Fibroblast of the conjunctiva (primary cell): ENCODE measurements at places on chromosomes 12 and 14.

DNA sequence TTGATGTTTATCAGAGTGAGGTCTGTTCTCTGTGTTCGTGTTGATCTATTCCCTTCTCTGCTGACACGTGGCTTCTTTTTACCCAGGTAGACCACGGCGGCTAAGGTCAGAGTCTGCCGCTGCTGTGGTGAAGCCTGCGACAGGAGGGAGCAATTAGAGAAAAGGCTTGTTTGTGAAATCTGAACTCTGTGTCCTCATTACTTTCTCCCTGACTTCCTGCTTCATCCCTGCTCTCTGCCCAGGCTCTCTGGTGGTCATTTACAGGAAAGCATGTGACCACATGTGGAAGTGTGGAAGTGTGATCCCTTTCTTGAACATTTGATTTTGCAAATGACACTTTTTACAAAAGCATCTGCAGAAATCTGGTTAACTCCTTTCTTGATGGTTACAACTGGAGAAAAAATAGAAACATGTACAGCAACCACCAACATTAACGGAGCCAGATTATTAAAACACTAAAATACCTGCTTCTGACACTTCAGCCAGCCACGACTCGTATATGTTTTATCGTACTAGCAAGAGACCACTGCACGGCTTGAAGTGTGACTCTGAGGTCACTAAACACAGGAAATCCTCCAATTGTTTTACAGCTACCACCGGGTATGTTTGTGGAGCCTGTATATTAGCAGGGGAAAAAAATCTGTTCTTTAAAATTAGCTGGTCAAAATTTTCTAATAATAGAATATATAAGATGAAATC is 388.6 kb upstream of the TMPO start:
- DNase-seq: no peak

GRCh38 chr12:14256555-14257169 is 108.8 kb upstream of the ATF7IP start:
- peak; percentile 83 for DNase-seq

DNA sequence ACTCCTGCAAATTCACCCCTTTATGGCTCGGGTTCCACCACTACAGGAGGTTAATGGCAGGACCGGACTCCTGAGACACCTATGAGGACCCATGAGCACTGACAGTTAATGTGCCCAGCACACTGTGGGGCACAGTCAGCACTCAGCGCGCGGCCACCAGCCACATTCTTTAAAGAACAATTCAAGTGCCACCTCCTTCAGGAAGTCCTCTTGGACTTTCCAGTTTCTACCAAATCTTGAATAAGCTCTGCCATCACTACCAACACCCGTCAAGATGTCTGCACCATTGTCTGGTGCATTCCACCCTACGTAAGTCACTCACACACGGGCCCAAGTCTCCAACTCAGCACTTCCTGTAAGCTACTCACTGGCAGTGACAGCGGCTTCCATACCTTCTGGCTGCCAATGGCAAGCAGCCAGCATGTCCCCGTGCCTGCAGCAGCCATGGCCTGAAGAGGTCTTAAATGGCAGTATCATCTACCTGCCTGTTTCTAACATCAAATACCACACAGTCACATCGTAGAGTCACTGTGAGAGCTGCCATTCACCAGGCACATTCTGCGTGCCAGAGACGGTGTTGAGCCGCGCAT is 48.5 kb downstream of the CDC42BPB start:
- no peak for DNase-seq

DNA sequence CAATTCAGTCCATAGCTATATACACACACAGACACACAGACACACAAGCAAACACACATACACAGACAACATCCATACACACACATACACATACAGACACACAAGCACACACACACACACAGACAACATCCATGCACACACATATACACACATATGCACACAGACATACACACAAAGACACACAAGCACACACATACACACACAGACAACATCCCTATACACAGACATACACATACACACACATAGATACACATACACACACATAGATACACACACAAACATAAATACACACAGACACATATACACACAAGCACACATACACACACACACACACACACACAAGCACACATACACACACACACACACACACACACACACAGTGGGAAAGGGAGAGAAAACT is 254.8 kb downstream of the VRK1 start:
- no peak for DNase-seq

DNA sequence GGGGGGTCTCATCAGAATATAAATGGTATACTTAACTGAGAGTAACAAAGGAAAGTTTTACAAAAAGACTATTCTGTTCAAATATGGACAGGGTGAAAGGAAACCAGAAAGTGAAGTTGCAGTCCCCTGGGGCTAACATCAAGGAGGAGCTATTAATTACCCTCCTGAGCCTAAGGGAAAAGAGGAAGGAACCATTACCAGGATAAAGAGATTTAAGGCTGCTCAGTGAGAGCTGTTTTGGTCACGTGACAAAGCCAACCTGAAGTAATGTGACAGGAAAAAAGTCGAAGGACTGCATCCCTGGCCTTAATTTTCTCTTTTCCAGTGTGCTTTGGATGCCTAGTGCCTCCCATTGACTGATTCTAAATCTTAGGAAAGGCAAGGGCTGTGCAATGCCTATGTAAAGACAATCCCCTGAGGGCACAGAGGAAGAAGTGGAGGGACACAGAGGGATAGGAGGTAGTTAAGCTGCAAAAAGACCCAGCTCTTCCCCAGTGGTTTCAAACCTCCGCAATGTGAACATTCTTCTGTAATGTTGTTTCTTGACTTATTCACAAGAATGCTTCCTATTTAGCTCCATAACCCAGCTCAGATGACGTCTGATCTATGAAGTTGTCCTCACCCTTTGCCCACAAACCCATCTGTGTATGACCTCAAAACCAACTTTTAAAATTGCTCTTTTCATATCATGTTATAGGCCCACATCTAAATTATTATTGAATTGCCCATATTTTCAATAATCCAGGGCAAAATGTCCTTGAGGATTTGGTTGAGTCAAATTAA is 187.7 kb upstream of the DCN start:
- no peak for DNase-seq

- DNase-seq: no peak
These were observed 5.4 kb downstream of the CIPC start for GRCh38 chr14:77103475-77103874.

- DNase-seq: no peak
These were observed 351.3 kb upstream of the KITLG start for GRCh38 chr12:88931598-88931997.

DNA sequence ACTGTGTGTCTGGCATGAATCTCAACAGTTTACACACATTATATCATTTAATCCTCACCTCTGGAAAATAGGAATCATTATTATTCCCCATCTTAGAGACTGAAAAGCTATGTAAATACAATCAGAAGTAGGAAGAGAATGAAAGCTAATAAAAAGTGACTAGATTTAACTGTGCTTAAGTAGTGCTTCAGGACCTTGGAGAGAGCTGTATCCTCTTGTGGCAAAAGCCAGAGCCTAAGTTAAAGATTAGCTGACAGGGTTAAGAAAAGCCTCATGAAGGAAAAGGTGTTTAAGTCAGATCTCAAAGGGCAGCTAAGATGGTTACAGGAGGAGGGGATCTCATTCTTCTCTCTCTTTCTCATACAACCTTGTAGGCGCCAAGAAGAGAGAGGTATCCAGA is 65.3 kb upstream of the TMEM233 start:
- no peak for DNase-seq

DNA sequence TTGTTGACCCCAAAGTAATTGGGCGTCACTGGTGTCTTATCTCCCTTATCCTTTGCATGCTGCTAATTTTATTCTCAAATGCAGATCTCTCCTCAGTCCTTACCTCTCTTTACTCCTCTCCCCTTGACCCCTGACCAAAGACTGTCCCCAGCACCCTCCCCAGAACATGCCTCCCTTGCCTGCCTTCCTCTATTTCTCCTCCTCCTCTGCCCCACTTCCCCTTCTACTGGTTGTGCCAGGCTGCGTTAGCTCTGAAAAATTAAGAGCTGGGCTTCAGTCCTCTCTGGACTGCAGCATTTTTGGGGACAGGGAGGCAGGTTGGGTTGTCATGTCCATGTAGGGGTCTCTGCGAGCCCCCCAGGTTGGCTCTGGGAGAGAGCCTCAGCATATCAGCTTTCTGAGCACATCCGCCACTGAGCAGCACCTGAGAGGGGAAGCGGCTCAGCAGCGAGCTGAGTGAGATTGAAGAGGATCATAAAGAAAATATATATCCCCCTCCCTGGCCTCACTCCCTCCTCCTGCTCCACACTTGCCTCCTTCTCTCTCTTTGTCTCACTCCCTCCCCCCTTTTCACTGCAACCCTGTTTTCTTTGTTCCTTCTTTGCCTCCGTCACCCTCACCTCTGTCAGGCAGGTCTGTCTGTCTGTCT is 6.4 kb upstream of the CISTR start:
- DNase-seq: no peak

DNA sequence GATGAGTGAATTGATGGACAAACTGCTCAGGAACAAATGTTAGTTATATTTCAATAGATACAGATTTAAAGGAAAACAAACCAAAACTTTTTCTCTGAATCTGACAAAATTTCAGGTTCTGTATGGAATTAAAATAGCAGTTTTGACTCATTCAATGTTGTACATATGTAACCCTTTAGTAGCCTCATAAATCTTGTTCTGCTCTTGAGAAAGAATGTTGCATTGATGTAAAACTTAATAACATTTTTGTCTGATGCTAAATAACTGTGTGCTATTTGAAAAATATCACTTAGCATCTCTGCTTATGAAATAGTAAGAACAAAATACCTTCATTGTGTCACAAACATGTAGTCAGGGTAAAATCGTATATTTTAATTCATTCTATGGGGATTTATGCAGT is 168.9 kb upstream of the NOVA1 start:
- no peak for DNase-seq

DNA sequence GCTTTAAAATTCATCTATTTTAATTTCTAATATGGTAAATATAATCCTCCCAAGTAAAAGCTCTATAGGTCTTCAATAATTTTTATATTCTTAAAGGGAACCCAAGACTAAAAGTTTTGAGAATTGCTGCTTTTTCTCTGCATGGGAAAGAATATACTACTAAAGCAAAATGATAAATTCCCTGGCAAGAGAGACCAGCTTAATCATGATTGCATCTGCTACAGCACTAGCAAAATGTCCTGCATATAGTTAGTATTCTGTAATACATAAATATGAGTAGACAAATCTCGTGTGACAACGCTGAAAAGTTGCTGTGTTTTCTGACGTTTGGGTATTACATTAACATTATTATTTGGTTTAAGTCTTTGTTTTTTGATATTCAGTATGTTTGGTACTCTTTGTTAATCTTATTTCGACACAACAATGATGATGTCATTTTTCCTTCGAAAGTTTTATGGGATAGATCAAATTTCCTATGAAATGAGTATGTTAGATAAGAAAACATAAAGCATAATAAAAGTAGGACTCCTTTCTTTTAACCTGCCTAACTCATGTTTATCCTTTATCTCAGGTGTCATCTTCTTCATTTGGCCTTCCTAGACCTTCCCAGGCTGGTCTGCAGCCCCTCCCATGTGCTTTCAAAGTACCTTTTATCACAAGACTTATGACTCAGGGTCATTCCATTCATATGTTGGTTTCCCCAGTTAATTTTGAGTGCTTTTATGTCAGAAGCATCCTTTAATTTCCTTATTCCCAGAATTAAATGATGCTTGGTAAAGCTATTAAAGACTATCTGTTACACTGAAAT is 321.9 kb downstream of the RAD51B start:
- DNase-seq: no peak

GRCh38 chr12:67243260-67243659 is 25.9 kb upstream of the CAND1 start:
- no peak for DNase-seq

DNA sequence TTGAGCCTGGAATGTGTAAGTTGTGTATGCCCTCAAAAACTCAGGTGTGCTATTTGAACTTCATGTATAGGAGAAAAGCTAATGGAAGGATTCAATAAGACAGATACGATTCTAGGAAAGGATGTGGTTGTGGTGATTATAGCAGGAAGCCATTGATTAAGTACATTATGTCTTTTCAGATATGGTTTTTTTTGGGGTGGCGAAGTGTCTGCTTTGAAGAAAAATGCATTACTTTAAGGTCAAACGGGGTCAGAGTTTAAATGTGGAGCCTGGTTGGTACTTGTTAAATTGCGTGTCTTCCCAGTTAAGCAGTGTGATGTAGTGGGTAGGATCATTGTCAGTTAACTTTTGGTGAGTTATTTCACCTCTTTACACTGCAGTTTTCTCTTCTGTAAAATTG is 13.0 kb upstream of the NUP107 start:
- no peak for DNase-seq

DNA sequence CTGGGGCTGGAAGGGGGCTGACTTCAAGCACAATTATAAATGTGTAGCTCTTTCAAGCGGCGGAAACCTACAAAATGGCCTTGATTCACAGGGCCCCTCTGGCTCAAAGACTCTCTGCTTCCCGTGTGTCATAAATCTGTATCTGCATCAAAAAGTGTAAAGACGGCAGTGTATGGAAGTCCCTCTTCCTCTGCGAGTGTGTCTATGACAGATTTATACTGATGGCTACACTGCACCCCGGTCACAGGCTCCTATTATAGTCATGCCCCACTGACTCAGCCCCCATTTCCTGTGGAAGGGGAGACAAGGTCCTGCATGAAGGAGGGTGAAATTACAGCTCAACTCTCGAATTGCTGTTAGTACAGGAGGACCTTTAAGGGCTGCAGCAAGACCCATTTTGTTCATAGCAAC is 68.6 kb downstream of the HMGA2 start:
- DNase-seq: no peak

DNA sequence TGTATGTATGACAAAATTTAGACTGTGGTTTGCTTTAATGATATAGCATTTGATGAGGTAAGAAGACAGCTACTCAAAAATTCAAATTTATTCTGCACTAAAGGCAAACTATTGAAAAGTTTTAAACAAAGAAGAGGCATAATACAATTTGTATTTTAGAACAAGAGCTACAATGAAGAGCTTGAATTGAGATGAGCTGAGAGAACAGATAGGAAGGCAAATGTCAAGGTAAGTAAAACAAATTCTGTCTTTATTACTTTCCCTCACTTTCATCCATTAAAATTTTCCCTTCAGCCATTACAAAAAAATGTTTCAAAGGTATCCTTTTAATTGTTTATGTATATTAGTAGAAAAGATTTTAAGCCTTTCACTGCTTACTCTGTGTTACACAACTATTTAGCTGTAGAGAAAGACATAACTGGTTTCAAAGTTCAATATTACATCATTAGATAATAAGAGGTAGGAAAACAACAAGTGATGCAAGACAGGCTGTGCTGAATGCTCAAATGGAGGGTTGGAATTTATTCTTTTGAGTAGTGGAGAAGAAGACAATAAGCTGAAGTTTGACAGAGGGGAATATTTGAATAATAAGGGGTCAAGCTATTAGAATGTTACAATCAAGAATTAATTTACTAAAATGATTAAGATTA is 1334.1 kb downstream of the FSCB start:
- no peak for DNase-seq
